Neural progenitor cell (in vitro differentiated cells): ENCODE measurements at places on chromosomes 12 and 14.
A peak's percentile ranks its signal among the peaks of the same experiment; 100 is the strongest.

GRCh38 chr12:53978477-53979356 is 4.0 kb upstream of the HOTAIR start:
- DNase-seq: no peak

DNA sequence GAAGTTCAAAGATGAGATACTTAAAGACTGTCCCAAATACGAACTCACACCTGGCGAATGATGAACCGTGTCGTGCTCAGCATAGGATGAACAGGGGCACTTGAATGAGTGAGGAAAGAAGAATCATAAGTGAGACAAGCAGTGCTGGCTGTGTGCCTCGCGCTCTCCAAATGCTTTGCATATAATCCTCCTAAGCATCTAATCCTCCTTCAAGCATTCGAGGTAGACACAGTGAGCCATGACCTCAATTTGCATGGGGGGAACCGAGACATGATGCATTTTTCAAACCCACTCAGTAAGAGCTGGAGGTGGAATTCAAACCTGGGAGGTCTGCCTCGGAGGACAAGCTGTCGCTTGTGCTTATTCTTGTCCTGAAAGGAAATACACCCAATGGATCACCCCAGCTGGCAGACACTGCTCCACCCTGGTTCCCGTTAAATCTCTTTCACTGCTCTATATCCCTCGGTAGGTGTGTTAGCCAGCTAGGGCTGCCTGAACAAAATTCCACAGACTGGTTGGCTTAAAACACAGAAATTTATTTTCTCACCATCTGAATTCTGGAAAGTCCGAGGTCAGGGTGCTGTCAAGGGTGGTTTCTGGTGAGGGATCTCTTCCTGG is 274.0 kb downstream of the SLC15A4 start:
- DNase-seq: peak; percentile 10

DNA sequence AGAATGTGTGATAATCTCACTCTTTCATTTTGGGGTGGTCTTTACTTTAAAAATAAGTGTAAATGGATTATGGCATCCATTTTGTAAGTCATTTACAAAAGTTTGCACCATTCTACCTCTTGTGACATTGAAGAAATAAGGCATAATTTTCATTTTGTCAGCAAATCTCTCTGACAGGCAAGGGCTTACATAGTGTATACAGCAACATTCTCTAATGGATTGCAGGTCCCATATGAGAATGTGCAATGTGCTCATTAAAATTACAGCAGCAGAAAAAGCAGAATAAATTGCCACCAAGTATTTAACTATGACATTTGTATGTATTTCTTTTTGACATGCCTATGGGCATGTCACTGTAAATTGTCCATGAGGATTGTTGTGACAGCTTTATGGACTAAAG is 223.6 kb downstream of the TMEM117 start:
- DNase-seq: no peak

DNA sequence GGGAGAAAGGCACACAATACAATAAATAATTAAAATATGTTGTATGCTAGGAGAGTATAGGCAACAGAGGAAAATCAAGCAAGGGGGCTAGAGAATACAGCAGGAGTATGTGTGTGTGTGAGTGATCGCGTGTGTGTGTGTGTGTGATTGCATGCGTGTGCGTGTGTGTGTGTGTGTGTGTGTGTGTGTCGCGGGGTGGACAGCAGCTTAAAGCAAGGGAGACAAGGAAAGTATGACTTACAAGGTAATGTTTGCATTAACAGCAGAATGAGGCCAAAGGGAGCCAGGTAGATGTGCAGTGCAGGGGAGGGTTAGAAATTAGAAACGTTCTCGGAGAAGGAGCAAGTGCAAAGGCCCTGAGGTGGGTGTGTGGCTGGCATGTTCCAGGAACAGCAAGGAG is 57.4 kb upstream of the KCNA1 start:
- DNase-seq: no peak

DNA sequence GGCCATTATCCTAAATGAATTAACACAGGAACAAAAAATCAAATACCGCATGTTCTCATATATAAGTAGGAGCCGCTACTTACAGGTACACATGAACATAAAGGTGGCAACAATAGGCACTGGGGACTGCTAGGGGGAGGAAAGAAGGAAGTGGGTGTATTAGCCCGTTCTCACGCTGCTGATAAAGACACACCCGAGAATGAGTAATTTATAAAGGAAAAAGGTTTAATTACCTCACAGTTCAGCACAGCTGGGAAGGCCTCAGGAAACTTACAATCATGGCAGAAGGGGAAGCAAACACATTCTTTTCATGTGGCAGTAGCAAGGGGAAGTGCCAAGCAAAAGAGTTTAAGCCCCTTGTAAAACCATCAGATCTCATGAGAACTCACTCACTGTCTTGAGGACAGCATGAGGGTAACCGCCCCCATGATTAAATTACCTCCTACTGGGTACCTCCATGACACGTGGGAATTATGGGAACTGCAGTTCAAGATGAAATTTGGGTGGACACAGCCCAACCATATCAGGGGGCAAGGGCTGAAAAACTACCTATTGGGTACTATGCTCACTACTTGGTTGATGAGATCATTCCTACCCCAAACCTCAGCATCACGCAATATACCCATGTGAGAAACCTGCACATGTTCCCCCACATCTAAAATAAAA is 16.4 kb upstream of the MIA2 start:
- DNase-seq: no peak
